ENCODE measurements at places on chromosomes 7 and 10.

- no peak for DNase-seq
Measured at GRCh38 chr10:70561558-70561957, 41.0 kb downstream of the PRF1 start.

DNA sequence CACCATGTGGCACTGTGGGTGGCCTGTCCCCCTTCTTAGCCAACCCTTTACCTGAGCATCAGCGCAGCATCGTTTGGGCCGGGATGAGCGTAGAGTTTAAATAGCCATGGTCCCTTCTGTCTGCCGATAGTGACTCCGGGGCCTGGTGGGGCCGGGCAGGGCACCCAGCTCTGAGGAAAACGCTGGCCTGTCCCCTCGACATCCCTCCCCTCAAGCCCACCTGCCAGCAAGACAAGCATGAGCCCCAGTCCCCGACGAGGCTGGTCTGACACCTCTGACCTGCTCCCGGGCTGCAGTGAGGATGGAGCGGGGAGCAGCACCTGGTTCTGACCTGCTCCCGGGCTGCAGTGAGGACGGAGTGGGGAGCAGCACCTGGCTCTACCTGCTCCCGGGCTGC lies 31.1 kb upstream of the CNPY1 start:
- DNase-seq, result no peak

DNA sequence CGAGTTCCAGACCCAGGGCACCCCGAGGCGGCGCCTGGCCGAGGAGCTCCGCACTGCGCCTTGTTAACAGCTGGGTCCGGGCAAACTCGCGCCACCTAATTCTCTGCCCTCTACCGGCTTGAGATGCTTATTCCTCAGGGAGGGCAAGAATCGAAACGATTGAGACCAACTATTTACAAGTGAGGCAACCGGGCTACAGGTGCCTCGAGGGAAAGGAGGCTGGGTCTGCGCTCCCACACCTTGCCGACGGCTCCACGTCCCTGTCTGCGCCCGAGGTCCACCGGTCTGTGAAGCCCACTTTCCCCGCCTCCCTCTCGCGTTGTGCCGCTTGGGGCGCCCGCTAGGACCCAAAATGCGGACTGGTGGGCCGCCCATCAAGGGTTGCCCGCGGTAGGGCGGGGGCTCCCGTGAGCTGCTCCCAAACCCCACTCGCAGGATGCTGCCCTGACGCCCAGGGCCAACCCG lies 527 bp downstream of the AKR1B1 start:
- DNase-seq, result peak; percentile 49

GRCh38 chr10:43573250-43574000 lies 991 bp downstream of the ZNF239 start:
- no peak for DNase-seq

DNA sequence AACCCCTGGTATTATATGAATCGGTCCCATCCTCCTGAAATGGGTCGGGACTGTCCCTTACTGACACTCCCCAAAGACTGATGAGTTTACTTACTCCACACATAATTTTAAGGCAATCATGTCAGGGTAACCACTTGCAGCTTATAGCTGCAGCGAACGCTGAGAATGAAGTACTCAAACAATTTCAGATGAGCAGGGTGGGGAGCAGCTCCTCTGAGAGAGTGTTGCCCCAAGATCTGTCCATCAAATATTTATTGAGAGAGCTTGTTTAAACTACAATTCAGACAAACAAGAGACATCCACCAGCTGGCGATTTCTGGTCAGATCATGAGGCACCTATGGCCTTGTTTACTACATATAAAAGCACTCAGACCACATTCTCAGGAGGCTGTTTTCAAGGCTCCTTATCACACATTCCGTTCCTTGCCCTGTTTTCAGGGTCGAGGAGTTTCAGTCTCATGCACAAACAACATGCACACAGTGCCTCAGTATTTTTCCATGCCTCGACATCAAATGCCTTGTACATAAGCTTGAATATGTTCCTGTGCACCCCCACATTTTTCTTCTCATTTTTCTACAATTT lies 80.1 kb downstream of the THSD7A start:
- DNase-seq, result no peak

GRCh38 chr10:55233090-55233489 lies 432.1 kb upstream of the PCDH15 start:
- no peak for DNase-seq

DNA sequence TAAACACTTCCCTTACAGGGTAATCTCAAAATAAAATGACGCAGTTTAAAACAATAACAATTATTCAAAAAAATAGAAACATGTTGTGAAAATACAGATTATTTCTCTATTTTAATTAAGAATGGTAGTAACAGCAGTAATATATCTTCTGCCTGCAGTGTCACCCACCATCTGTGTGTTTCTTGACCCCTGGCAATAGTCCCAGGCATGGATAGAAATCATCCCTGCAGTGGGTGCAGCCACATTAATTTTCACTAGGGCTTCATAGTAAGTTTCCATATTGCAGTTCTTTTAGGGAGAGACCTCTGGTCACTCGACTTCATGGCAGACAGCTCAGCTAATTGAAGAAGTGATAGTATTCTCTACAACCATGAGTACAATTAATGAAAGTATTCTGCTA lies 470.1 kb upstream of the TEX47 start:
- no peak for DNase-seq

DNA sequence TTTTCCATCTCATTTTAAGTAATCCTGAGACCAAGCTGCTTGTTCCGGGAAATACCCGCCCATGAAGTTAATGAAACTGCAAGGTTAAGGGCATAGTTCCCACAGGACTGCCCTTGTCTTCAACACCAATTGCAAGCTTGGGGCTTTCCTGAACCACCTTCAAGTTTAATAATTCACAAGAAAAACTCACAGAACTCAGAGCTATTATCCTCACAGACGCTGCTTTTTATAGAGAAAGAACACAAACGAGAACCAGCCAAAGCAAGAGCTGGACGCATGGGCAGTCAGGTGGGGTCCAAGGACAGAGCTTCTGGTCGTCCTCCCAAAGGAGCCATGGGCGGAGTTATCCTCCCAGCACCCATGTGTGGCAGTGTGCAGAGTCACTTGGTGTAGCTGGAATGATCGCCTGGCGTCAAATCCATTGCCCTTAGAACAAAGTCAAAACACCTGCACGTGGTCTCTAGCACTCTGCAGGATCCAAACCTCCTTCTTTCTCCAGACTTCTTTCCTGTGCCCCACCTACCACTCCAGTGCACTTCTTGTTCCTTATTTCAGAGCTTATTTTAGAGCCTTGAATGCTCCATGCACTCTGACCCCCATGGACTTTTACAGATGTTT lies 56.7 kb downstream of the SNX10 start:
- DNase-seq, result no peak

GRCh38 chr10:90862908-90863514 lies 5.2 kb upstream of the HTR7 start:
- no peak for DNase-seq

DNA sequence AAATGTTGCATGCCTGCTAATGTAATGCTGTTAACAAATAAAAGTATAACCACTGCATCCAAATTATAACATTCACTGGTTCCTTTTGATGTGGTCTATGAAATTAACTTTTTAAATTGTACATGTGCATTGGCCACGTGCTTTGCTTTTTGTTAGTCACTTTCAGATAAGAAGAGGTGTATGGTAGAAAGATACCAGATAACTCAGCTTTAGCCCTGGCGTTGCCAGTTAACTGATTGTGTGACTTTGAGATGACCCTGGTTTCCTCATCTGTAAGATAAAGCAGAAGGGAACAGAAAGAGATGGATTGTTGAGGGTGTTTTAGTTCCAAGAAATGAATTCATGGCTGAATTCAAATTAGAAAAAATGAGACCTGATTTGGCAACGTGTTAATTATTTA lies 1.9 kb upstream of the TRDMT1 start:
- DNase-seq, result no peak

DNA sequence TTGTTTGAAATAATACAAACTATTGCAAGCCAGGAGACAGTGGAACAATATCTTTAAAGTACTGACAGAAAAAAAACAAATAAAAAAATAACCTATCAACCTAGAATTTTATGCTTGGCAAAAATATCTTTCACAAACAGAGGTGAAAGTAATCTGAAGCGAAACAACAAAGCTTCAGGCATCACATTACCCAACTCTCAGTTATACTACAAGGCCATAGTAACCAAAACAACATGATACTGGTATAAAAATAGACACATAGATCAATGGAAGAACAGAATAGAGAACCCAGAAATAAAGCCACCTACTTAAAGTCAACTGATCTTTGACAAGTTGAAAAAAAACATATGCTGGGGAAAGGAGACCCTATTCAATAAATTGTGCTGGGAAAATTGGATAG lies 26.5 kb upstream of the HECW1 start:
- DNase-seq, result no peak

DNA sequence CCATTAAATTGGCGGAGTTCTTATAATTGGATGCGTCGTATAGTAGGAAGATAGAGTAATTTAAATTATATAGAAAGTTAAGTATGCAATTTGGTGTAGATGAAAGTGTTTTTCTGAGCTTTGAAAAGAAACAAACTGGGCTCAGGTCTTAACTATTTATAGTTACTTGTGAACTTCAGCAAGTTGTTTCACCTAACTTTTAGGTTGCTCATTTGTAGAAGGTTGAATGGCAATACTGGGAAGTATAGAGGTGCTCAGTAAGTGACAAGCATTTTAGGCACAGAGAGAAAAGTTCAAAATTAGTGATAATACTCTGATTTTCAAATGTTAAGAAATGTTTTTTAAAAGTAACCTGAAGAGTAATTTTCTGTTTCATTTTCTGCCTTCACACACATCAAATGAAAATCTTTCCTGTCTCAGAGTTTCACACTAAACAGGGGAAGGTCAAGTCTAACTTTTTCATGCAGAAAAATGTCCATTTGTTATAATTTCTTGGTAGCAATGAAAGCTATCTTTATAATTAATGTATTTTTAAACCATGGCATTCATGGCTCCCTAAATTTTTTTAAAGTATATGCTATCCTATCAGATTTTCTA lies 146.5 kb downstream of the PHF14 start:
- DNase-seq, result no peak

GRCh38 chr10:12181065-12181775 lies 14.5 kb downstream of the NUDT5 start:
- DNase-seq, result no peak

GRCh38 chr10:103277713-103278536 lies 987 bp downstream of the INA start:
- no peak for DNase-seq

- no peak for DNase-seq
Measured at GRCh38 chr7:112938863-112939573, 147.6 kb downstream of the GPR85 start.

GRCh38 chr10:3836222-3836820 lies 51.3 kb upstream of the KLF6 start:
- no peak for DNase-seq

GRCh38 chr7:149257146-149257545 lies 4.8 kb upstream of the ZNF783 start:
- DNase-seq, result no peak

- no peak for DNase-seq
Measured at GRCh38 chr7:138282997-138283396, 177.1 kb upstream of the TRIM24 start.

- DNase-seq, result peak; percentile 17
Measured at GRCh38 chr10:104614245-104614831, 26.8 kb upstream of the SORCS3 start.

DNA sequence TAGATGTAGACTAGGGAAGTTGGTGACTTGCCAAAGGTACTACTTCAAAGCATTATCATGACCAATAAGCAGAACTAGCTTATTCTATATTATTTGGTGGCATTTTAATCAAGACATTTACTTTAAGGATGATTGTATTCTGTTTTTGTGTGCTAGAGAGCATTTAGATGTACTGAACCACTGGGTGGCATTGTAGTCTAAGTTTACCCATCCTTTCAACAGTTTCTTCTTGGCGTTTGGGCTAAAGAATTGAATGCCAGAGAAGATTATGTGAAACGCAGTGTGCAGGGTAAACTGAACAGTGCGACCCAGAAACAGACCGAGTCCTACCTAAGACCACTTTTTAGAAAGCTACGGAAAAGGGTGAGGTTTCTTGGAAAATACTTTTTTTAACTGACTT lies 26.8 kb downstream of the PRPF18 start:
- DNase-seq, result no peak

DNA sequence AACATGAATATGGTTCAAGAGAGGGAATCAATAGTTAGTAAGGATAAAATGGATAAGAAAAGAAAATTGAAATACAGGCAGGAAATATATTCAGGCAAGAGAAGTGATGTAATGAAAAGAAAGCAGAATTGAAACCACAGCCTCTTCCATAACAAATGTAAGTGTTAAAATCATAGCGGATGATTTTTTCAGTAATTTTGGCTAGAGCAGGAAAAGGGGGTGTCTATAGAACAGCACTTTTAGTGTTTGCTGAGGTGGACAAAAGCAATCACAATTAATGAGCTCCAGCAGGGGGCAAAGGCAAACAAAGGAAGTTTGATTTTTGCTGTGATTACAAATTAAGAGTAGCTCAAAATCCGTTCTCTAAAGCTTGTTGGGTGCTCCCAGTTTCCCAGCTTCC lies 79.0 kb downstream of the TRIL start:
- no peak for DNase-seq

DNA sequence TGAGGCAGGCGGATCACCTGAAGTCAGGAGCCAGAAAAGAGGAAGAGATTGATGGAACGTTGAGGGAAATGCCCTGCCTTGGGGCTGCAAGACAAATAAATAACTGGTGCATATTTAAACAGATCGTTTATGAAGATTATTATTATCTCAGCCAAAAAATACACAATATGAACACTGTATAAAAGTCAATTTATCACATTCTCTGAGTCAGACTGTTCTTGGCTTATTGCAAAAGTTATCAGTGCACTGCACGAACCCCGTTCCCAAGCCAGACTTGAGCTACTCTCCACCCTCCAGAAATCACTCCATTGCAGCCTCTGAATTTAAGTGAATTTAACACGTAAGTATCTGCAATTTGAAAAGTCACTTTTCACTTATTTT lies 1.6 kb downstream of the DNMBP start:
- no peak for DNase-seq

GRCh38 chr10:51718804-51719291 lies 19.5 kb upstream of the CSTF2T start:
- DNase-seq, result no peak

GRCh38 chr7:15341817-15342216 lies 220.0 kb downstream of the AGMO start:
- DNase-seq, result no peak

DNA sequence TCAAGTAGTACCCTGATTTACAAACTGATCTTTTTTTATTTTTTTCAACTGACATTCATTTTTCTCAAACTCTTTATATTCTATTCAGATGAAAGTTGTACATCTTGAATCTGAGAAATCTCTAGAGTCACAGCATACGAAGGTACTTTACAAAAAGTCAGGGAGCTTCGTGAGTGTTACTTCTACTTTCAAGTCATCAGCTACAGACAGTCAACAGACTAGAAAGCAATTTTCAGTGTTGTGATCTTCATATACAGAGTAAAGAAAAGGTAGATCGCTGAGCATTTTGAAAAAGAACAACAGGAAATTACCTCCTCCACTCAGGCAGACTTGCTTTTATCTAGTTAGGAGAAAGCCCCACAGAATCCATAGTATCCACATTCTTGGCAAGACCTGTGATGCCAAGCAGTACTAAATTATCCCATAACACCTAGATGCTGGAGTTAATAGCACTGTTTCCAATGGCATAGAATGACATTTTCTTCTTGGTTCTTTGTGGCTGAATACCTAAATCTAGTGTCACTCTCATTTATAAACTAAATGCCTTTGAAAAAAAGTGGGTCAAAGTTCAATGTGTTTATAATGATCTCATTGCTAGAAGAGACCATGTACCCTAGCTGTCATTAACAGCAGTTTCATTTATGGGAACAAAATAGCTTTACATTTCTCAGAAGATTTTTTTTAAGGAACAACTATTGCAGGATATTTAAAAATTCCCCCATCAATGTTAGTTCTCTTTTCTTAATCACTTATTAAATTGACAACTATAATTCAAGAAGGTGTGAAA lies 12.0 kb upstream of the ZNF800 start:
- DNase-seq, result no peak

Measured in SHP77 (cell line).